ENCODE measurements at places on chromosomes 5 and 9.

DNA sequence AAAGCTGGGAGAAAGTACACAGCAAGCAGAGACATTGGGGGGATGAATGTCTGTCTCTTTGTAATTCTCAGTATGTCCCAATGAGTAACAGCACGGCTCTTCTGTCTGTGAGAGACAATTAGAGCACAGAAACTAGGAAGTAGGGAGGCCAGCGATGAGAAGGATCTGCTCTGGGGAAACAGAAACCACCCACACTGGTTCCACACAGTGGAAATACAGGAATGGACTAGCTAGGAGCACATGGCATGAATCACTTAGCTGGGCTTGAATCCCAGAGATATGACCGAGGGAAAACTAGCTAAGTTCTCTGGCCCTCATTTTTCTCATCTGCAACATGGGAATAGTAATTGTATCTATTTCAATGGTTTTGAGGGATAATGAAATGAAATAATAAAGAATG is 895.9 kb downstream of the TLE4 start:
- no peak for DNase-seq

DNA sequence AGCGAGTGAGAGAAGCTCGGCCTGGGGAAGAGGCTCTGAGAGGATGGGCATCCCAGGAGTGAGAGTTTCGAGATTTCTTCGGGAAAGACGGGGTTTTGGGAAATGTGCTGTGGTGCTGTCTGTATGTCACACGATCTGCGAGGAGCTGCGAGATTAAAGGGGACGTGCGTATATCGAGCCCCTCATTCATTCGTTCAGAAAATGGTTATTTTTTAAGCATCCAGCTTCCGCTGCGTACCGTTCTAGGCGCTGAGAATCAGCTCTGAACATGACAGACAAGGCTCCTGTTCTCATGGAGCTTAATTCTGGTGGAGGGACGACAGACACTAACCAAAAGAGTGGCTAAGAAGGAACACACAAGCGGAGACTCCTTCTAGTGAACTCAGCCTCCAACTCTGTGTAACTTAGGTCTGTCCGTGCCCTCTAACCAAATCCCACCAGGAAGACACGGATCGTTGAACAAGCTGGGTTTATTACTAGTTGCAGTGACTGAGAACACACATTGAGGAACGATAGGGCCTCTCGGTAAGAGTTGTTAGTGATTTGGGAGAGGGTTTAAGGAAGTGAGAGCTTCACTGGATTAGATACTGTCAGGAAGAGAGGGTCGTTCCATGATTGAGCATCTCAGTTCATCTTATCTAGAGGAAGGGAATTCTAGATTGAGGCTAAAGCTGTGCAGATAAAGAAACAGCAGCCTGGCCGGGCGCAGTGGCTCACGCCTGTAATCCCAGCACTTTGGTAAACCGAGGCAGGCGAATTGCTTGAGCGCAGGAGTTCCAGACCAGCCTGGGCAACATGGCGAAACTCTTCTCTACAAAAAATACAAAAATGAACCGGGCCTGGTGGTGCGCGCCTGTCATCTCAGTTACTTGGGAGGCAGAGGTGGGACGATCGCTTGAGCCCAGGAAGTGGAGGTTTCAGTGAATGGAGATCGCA is 1.0 kb upstream of the FBXW11 start:
- DNase-seq, result no peak

DNA sequence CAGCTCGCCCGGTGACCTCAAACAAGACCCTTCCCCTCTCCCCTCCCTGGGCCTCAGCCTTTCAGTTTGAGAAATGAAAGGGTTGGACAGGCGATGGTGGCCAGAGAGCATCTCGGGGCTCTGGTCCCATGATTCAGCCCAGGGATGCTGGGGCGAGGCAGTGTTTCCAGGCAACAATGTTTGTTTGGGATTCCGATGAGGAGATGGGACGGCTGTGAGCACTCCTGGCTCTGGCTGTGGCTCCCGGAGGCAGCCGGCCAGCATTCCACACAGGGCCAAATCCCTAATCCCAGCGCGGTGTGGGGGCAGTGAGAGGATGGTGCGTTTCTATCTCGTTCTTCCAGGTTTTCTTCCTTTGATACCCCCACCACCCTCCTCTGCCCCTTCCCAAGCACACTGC is 66.0 kb downstream of the HMCN2 start:
- DNase-seq, result no peak

DNA sequence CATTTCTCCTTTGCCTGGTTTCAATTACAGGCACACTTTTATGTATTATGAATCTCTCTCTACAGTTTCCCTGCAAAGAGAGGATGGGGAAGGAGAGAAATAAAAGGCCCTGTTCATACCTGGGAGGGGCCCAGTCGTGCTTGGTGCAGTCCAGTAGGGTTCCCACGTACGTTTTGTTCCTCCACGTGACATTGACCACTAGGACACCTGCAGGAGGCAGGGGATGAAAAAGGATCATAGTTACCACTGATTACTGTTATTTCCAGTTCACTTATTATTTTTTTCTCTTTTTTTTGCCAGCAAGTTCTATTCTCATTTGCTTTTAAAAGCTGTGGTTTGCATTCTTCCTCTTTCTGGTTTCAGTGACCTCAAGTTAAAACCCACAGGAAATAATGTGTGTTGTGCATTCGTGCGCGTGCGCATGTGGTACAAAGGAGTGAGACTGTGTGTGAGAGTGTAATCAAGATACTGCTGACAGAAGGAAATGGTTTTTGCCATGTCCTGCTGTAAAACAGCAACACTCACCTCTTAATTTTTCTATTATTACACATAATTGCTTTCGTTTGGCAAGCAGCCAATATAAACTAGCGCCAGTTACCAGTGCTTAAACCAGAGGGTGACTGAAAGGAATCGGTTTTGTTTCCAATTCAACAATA is 96.8 kb downstream of the ZNF608 start:
- peak; percentile 57 for DNase-seq

GRCh38 chr5:421901-422300 is 21.1 kb upstream of the EXOC3 start:
- DNase-seq, result no peak

DNA sequence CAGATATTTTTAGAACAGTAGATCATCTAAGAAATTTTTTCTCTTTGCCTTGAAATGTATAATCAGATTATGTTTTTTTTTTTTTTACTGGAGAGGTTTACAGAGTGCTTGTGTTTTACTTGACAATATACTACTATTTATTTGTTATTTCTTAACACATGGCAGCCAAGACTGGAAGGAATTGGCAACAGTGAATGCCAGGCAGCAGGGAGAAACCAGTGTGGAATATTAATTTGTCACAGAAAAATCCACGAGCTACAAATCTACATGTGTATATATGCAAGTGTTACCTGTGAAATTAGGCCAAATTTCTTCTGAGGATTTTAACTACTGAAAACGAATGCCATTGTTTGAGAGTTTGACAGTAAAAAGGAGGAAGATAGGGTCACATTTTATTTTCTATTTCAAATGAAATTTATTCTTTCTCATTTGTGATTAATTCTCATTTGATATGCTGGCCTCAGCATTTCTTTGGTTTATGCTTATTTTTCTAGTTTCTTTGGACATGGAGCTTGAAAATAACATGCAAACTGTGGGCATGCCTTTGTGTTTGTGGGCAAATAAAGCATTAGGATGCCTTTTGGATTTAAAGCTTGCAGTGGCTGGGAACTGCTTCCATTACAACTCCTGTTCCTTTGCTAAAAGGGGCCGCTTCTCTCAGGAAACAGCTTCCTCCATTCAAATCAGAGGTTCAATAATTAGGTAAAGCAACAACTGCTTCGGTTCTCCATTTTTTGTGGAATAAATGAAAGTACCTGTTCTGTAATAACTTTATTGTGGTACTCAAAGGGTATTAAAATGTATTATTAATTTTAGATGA is 39.0 kb upstream of the ZFYVE16 start:
- DNase-seq, result no peak

DNA sequence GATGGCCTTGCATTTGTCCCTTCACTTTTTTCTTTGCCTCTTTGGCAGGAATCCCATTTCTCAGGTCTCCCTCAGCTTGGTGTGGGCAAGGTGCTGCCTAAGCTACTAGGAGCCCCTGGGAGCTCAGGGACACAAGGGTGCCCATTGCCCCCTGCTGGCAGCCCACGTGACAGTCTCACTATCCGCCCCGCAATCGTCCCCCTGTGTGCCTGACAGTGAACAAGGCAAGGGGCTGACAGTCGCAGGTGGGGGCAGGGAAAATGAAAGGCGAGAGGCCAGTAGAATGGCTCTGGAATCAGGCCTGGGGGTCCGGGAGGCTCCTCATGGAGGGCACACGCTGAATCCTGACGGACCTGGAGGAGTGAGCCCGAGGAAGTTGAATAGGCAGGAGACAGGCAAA is 2.0 kb upstream of the PCDH12 start:
- no peak for DNase-seq

GRCh38 chr5:36957953-36958537 is 81.5 kb downstream of the NIPBL start:
- no peak for DNase-seq

GRCh38 chr9:28923351-28923750 is 1350.1 kb upstream of the C9orf72 start:
- DNase-seq, result no peak

DNA sequence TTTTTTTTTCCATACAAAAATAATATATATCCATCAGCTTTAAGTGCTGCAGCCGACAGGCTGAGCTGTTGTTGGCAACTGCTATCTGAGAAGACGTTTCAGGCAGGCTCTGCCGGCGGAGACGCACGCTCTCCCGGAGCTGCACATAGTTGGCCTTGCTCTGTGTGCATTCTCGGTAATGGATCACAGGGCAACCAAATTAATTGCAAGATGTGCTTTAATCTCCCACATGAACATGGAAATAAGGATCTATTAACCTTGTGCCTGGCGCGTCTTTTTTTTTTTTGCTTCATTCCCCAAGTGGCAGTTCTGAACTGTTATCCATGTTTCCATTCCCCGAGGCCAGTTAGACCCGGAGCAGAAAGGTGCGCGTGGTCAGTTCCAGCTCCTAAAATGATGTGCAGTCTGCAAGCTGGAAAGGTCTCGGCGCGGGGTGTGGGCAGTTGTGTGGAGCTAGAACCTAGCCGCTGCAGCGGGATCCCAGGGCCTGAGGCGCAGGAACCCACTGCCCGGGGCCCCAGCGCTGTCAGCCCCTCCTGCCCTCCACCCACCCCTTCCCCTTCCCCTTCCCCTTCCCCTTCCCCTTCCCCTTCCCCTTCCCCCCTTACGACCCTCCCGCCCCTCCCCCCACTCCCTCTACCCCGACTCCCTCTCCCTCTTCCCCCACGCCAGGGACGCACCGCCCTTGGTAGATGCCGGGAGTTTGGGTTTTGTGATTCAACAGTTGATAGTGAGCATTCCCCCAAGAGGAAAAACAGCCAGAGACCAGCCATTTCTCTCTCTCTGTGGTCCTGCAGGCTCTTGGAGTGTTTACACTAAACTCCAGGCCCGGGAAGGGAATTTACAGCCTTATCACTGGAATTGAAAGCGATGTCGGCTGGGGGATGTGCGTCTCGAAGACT is 137.8 kb downstream of the CEP120 start:
- no peak for DNase-seq

DNA sequence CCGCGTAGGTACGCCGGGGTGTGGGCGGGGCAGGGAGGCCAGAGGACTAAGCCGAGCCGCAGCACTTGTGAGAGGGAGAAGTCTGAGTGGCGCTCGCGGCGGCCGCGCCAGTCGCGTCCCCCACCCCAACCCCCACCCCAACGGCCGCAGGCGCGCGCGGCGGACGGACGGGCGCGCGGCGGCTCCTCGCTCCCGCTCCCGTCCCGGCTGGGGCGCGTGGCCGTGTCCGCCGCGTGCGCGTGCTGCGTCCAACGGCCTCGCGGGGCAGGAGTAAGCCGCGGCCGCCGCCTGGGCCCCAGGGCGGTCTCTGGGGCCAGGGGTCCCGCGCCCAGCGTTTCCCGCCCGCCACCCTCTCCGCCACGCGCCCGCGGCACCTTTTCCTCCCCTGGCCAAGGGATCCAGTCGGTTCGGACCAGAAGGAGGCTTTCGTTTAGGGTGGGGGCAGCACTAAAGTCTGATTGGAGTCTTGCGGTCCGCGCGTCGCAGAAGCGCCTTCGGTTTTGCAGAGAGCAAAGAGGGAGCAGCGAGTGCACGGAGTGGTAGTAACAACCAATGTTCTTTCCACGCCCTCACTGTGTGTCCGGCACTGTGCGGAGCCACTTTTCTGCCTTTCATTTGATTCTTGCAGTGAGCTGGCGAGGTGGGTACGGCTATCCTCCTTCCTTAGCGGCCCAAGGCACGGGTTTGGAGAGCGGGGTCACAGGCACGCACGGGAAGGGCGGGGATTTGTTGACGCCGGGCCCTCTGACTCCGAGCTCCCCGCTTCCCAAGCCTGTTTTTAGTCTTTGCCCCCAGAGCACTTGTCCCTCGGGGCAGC is 483 bp downstream of the G3BP1 start:
- DNase-seq, result peak; percentile 27

DNA sequence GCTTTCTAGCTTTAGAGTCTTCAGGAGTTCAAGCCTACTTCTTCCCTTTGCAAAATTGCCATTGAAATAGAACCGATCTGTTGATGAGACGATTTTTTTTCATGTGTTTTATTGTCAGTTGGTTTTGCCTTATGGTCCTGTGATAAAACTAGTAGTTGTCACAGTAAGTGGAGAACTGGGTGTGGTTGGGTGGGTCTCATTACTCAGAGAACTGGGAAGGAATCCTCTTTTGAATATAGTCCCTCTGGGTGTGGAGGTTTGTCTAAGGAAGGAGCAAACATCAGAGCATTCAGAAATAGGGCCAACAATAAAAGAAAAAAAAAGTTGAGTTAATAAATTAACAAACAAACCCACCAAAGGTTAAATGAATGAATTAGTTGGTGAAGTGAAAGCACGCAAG is 69.0 kb downstream of the ALDH1A1 start:
- DNase-seq, result no peak

DNA sequence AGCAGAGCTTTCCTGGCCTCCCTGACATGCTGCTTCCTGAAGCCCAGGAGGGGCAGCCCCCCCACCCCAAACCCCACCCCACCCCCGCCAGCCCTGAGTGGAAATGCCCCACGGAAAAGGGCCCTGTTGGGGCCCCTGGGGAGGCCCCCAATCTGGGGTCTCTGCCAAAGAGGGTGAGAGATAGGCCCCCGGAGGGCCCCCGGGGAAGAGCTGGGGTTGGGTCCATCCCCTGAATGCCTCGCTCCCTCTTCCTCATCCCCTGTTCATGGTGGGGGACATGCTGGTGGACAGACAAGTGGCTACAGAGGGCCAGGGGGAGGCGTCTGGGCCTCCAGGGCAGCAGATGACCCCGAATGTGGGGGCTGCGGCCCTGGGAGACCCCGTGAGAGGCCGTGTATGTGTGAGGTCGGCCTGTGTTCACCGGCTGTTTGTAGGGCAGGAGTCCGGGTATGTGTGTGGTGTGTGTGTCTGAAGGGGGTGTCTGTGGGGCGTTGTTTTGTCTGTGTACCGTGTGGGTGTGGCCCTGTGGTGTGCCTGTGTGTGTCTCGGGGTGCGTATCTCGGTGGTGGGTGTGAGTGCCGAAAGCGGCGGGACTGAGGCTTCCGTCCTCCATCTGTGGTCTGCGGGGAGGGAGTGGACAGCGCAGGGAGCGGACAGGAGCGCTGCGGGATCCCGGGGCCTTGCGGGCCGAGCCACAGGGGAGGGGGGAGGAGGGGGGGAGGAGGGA is 11.3 kb downstream of the C9orf50 start:
- peak; percentile 52 for DNase-seq

- DNase-seq, result no peak
Measured at GRCh38 chr5:5884593-5884992, 462.1 kb downstream of the ICE1 start.

Data from stimulated activated CD8-positive, alpha-beta memory T cell treated with anti-CD3 and anti-CD28 coated beads, Interleukin-12 subunit alpha, Interleukin-12 subunit beta, amount 100 ng/mL, for 4 hours (primary cell).